ENCODE measurements at places on chromosomes 4 and X.

GRCh38 chr4:39533541-39533940, 6.3 kb upstream of the UGDH start:
- DNase-seq = no peak

DNA sequence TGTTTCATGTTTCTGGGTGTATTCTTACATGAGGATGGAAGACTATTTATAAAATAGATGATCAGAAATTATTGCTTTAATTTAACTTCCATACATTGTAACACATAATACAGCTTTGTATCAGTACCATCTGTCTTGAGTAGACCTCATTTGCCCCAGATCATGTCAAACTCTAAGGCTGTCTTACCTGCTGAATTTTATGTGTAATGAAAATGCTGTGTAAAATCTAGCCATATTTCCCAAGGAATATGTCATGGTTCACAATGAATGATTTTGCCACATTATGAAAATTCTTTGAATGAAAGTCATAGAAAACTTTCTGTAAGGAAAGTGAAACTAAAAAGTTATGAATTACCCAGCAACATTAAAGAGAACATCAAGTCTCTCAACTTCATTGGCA, 7.4 kb downstream of the BDH2 start:
- DNase-seq = no peak

- no peak for DNase-seq
Observed at GRCh38 chr4:176339936-176340761, 20.4 kb downstream of the SPCS3 start.

DNA sequence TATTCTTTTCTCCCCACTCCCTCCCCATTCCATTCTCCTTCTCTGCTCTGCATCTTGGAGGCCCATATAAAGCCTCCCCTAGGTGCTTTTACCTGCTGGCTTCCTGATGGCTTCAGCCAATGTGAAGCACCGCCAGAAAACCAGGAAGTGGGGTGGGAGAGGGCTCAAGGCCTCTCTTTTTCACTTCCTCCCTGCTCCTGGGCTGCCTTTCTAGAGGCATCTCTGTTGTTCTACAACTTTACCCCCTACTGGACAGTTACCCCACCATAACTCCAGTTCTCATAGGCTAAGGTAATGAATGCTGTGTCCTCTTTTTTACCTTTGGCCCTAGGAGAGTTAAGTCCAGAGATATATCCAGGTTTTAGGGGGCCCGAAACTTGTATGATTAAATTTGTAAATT, 62.4 kb upstream of the PPARGC1A start:
- DNase-seq = no peak

- no peak for DNase-seq
Observed at GRCh38 chr4:168880811-168881595, 129.1 kb downstream of the CBR4 start.

DNA sequence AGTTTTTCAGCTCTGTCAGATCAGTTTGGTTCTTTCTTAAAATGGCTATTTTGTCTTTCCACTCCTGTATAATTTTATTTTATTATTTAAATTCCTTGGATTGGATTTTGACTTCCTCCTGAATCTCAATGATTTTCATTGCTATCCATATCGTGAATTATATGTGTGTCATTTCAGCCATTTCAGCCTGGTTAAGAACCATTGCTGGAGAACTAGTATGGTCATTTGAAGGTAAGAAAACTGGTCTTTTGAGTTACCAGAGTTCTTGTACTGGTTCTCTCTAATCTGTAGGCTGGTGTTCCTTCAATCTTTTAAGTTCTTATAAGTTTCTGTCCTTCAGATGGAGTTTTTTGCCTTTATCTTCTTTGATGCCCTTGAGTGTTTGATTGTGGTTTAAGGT, 815.5 kb downstream of the KLHL13 start:
- no peak for DNase-seq

- no peak for DNase-seq
Observed at GRCh38 chr4:14958436-14958835, 43.8 kb upstream of the CPEB2 start.
